HepG2 (cell line): ENCODE measurements at places on chromosomes 2 and 18. TPM values are rescaled to one million over a fixed set of nuclear protein-coding genes. Genes with fewer than 3 reads are reported as not detected.
A peak's percentile ranks its signal among the peaks of the same experiment; 100 is the strongest.

LOXL3 gene
- 0.39 and 0.55 TPM in 2 replicates for total RNA-seq

C2orf92 gene
- total RNA-seq: 1.5 and 4.9 TPM in 2 replicates

TMBIM1 gene
- total RNA-seq: 69.7 and 139 TPM in 2 replicates

CERKL gene
- not detected in 2 replicates for total RNA-seq

ATOH8 gene
- total RNA-seq: 0.11 and 0.13 TPM in 2 replicates

EIF4E2 gene
- 101 and 128 TPM in 2 replicates for total RNA-seq

CRYGD gene
- not detected in 2 replicates for total RNA-seq

FAM237A gene
- total RNA-seq: not detected in 2 replicates

CYRIA gene
- not detected in 2 replicates for total RNA-seq

ECEL1 gene
- not detected in 2 replicates for total RNA-seq

STARD6 gene
- total RNA-seq: not detected in 2 replicates

EGR4 gene
- not detected in 2 replicates for total RNA-seq

ABCG8 gene
- total RNA-seq: 6.8 and 8.8 TPM in 2 replicates

NAT8 gene
- 1.8 and 1.9 TPM in 2 replicates for total RNA-seq

RTKN gene
- 107 and 159 TPM in 2 replicates for total RNA-seq

GRCh38 chr2:240809276-240809675 lies 10.7 kb downstream of the KIF1A start:
- H3K27ac ChIP-seq: no peak overlapping the region
- peaks cover 29% of the 10 kb centered on the region for H3K27me3 ChIP-seq
- H3K36me3 ChIP-seq: no peaks in the 10 kb centered on the region
- no peaks in the 10 kb centered on the region for H3K4me1 ChIP-seq

DNA sequence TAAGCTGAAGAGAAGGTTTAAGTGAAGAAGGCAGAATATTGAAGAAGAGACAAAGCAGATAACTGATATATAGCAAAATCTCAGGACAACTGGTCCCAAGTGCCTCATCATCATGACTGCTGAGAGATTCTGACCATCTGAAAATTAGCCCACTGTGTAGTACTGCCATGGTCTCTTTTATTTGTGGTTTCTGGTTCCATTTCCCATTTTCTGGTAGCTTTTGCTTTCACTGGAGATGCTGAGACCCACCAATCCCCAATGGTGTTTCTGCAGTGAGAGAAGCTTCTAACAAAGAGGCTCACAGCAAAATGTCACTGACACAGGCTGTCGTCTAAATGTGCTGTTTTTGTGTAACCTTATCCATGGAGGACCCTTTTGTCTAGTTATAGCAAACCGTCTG lies 79.5 kb downstream of the TMEM163 start:
- DNase-seq: no peak
- H3K27ac ChIP-seq: no peak overlapping the region
- peaks cover 2% of the 10 kb centered on the region; the same call in 1 of the 2 replicates for H3K27me3 ChIP-seq
- H3K4me3 ChIP-seq: no peak overlapping the region
- no peaks in the 10 kb centered on the region for H3K36me3 ChIP-seq
- no peaks in the 10 kb centered on the region for H3K4me1 ChIP-seq

- H3K27me3 ChIP-seq: no peaks in the 10 kb centered on the region; the same call in 2 of the 3 replicates
- no peak for DNase-seq
- H3K36me3 ChIP-seq: no peaks in the 10 kb centered on the region
- no peaks in the 10 kb centered on the region for H3K4me1 ChIP-seq
- no peak overlapping the region for H3K4me3 ChIP-seq
These were observed 337.9 kb upstream of the PKDCC start for GRCh38 chr2:41709702-41710599.

- no peaks in the 10 kb centered on the region for H3K4me1 ChIP-seq
- no peak for DNase-seq
- H3K4me3 ChIP-seq: no peak overlapping the region
- peaks cover 2% of the 10 kb centered on the region; the same call in 1 of the 2 replicates for H3K27me3 ChIP-seq
These were observed 11.6 kb downstream of the ZEB2 start for GRCh38 chr2:144508172-144508851.

DNA sequence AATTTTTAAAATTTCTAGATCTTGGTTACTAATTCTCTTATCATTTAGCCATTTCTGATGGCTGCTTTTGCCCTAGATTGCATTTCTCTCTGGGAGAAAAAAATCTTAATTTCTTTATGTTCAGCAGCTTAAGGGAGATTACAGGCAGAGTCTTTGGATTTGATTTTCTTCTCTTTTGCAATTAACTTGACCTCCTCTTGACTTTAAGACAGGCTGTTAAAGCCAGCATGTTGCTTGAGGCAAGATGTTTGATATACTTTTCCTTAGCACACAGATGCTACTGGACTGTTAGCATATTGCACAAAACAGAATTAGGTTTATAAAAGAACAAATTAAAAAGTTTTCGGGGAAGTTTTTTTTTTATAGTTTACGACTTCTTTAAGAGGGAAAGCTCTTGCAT lies 50.0 kb downstream of the XRCC5 start:
- H3K36me3 ChIP-seq: peaks cover 38% of the 10 kb centered on the region
- no peak for DNase-seq
- no peak overlapping the region for H3K4me3 ChIP-seq
- peaks cover 12% of the 10 kb centered on the region; the same call in 1 of the 2 replicates for H3K4me1 ChIP-seq
- no peak overlapping the region for H3K27ac ChIP-seq

GRCh38 chr2:224366267-224366844 lies 35.6 kb downstream of the FAM124B start:
- no peaks in the 10 kb centered on the region for H3K36me3 ChIP-seq
- H3K4me1 ChIP-seq: no peaks in the 10 kb centered on the region
- DNase-seq: no peak
- no peak overlapping the region for H3K4me3 ChIP-seq

GRCh38 chr2:232418466-232419244 lies 12.0 kb downstream of the ALPG start:
- H3K27ac ChIP-seq: no peak overlapping the region
- DNase-seq: no peak
- no peak overlapping the region for H3K4me3 ChIP-seq
- peaks cover 17% of the 10 kb centered on the region for H3K27me3 ChIP-seq
- no peaks in the 10 kb centered on the region for H3K36me3 ChIP-seq
- H3K4me1 ChIP-seq: no peaks in the 10 kb centered on the region

- no peaks in the 10 kb centered on the region; the same call in 1 of the 2 replicates for H3K27me3 ChIP-seq
- H3K27ac ChIP-seq: no peak overlapping the region
- DNase-seq: no peak
- no peak overlapping the region for H3K4me3 ChIP-seq
- H3K4me1 ChIP-seq: no peaks in the 10 kb centered on the region
- H3K36me3 ChIP-seq: no peaks in the 10 kb centered on the region
These were observed 155.1 kb downstream of the LPIN1 start for GRCh38 chr2:11901351-11902069.

- peaks cover 75% of the 10 kb centered on the region for H3K4me1 ChIP-seq
- peak overlapping the region; percentile 49 for H3K27ac ChIP-seq
- H3K27me3 ChIP-seq: no peaks in the 10 kb centered on the region
These were observed 66.0 kb downstream of the HPCAL1 start for GRCh38 chr2:10368491-10369231.

DNA sequence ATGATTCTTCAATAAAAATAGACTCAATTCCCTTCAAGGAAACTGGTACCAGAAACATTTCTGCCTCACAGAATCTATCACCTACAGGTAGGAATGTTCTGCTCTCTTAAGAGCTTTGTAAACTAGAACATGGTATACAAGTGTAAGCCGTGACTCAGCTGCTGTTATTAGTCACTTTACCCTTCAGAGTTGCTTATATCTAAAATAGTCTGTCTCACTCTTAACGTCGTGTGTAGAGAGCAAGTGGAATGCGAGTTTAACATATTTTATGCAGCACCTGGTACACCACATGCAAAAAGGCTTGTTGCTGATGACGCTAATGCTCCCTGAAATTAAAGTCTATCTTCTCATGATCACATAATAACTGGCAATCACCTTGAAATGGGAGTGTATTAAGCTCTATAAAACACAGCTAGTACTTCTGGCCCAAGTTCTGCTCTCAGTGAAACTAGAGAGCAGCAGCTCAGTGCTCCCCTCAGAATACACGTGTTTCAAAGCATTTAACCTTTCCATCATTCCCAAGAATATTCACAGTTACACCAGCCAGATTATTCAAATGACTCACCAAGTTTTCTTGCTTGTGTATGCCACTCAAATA lies 420.0 kb downstream of the ZEB2 start:
- no peak overlapping the region for H3K4me3 ChIP-seq
- H3K27me3 ChIP-seq: no peaks in the 10 kb centered on the region
- no peaks in the 10 kb centered on the region for H3K36me3 ChIP-seq
- H3K4me1 ChIP-seq: no peaks in the 10 kb centered on the region
- no peak for DNase-seq

GRCh38 chr2:19673213-19673791 lies 228.5 kb downstream of the TTC32 start:
- DNase-seq: peak; percentile 12
- peaks cover 1% of the 10 kb centered on the region; the same call in 1 of the 2 replicates for H3K27me3 ChIP-seq
- no peaks in the 10 kb centered on the region for H3K36me3 ChIP-seq
- H3K4me3 ChIP-seq: no peak overlapping the region
- peaks cover 7% of the 10 kb centered on the region; the same call in 1 of the 2 replicates for H3K4me1 ChIP-seq

- no peaks in the 10 kb centered on the region for H3K4me1 ChIP-seq
- H3K4me3 ChIP-seq: no peak overlapping the region
- no peaks in the 10 kb centered on the region for H3K36me3 ChIP-seq
These were observed 254.2 kb downstream of the RIT2 start for GRCh38 chr18:42861271-42861670.

DNA sequence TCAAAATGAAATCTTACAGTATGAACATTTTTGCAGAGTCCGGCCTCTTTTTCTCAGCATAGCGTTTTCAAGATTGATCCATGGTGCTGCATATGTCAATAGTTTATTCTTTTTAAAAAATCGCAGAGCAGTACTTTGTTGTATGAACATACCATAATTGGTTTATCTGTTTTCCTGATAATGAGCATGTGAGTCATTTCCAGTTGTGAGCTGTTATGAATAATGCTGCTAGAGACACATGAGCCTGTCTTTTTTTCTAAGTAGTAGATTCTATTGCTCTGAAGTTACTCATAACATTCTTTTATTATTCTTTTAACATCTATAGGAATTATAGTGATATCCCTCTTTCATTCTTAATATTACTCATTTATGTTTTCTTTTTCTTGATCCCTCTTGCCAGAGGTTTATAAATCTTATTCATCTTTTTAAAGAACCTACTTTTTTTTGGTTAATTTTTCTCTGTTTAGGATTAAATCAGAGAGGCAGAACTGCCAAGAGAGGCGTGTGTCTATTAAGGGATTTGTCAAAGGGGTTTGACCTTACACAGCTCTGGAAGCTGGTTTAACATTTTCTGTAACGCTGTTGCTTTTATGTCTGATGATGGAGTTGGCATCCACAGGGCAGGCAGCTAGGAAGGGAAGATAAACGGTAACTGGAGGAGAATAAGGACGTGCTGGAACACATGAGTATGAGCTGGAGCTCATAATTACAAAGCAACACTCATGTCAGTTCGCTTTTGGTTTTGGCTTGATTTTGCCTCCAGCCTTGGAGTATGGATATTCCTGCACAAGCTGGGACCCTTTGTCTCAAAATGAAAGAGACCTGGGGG lies 47.4 kb downstream of the MGAT5 start:
- DNase-seq: no peak
- H3K27ac ChIP-seq: no peak overlapping the region
- no peaks in the 10 kb centered on the region for H3K36me3 ChIP-seq

DNA sequence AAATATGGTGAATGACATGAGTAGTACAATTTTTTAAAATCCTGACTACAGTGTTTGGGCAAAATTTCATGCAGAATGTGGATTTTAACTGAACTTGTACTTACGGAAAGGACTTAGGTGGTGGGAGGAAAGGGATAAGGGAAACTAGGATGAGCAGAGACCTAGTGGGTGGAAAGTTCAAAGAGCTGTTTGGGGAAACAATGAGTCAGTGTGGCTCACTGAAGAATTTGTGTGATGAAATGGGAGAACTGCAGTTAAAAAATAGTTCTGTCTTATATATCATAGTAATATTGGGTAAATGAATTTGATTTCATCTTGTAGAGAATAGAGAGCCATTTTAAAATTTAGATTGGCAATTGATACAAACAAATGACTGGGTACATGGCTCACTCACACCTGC lies 220.1 kb upstream of the CTAGE1 start:
- no peak overlapping the region for H3K4me3 ChIP-seq
- DNase-seq: peak; percentile 42
- H3K4me1 ChIP-seq: peaks cover 25% of the 10 kb centered on the region
- no peaks in the 10 kb centered on the region for H3K27me3 ChIP-seq
- no peaks in the 10 kb centered on the region for H3K36me3 ChIP-seq

GRCh38 chr2:152594022-152594766 lies 123.1 kb downstream of the PRPF40A start:
- peaks cover 16% of the 10 kb centered on the region; the same call in 1 of the 2 replicates for H3K36me3 ChIP-seq
- no peak overlapping the region for H3K27ac ChIP-seq
- H3K4me1 ChIP-seq: no peaks in the 10 kb centered on the region
- no peak overlapping the region for H3K4me3 ChIP-seq
- DNase-seq: no peak

GRCh38 chr2:101704046-101704466 lies 6.5 kb downstream of the MAP4K4 start:
- peak overlapping the region; percentile 36 for H3K27ac ChIP-seq
- peaks cover 36% of the 10 kb centered on the region for H3K36me3 ChIP-seq
- H3K4me1 ChIP-seq: peaks cover 86% of the 10 kb centered on the region
- no peaks in the 10 kb centered on the region for H3K27me3 ChIP-seq
- no peak overlapping the region for H3K4me3 ChIP-seq
- no peak for DNase-seq

GRCh38 chr2:234679741-234680687 lies 183.1 kb upstream of the ARL4C start:
- no peaks in the 10 kb centered on the region for H3K36me3 ChIP-seq
- no peaks in the 10 kb centered on the region for H3K27me3 ChIP-seq
- peak; percentile 98 for DNase-seq
- H3K4me3 ChIP-seq: no peak overlapping the region
- peaks cover 97% of the 10 kb centered on the region for H3K4me1 ChIP-seq

GRCh38 chr2:4356541-4356940 lies 653.2 kb downstream of the DCDC2C start:
- DNase-seq: no peak
- no peaks in the 10 kb centered on the region for H3K27me3 ChIP-seq
- H3K27ac ChIP-seq: no peak overlapping the region
- H3K36me3 ChIP-seq: no peaks in the 10 kb centered on the region
- H3K4me3 ChIP-seq: no peak overlapping the region

- H3K27ac ChIP-seq: no peak overlapping the region
- H3K4me3 ChIP-seq: no peak overlapping the region
- no peak for DNase-seq
- H3K36me3 ChIP-seq: no peaks in the 10 kb centered on the region
- no peaks in the 10 kb centered on the region for H3K4me1 ChIP-seq
- no peaks in the 10 kb centered on the region; the same call in 1 of the 2 replicates for H3K27me3 ChIP-seq
These were observed 93.9 kb downstream of the TTC32 start for GRCh38 chr2:19807866-19808265.

GRCh38 chr2:163565192-163565591 lies 170.6 kb downstream of the FIGN start:
- DNase-seq: no peak
- no peak overlapping the region for H3K4me3 ChIP-seq
- no peaks in the 10 kb centered on the region for H3K4me1 ChIP-seq
- H3K27me3 ChIP-seq: no peaks in the 10 kb centered on the region
- no peak overlapping the region for H3K27ac ChIP-seq
- H3K36me3 ChIP-seq: no peaks in the 10 kb centered on the region

GRCh38 chr2:40279001-40279400 lies 172.9 kb downstream of the SLC8A1 start:
- H3K27ac ChIP-seq: no peak overlapping the region
- no peak for DNase-seq
- H3K4me3 ChIP-seq: no peak overlapping the region
